GM13976 (cell line): ENCODE measurements at places on chromosomes 1 and 21.
A peak's percentile ranks its signal among the peaks of the same experiment; 100 is the strongest.

DNA sequence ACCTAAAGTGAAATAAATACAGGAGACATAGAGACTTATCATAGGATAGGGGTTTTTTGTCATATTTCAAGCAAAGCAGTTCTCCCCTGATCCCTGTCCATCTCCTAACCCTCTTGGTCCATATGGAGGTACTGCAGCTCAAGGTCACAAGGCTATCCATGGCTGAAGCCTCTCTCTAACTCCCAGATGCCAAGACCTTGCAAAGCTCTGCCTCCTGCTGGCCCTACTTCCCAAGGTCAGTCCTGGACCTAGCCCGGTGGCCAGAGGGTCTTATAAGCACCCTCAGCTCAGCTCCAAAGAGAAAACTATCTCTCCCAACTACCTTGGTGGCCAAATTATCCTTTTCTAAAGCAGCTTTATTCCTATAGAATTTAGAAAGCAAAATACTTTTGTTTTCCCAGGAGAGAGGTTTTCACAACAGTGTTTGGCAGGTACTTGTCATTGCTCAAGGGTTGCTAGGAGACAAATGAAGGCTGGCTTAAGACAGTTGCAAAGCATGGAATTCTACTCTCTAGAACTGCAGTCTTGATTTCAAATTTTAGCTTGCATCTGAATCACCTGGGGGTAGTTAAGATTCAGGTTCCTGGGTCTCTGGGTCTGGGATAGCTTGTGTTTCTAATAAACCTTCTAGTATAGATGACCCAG is 121.5 kb downstream of the XCL2 start:
- no peak for DNase-seq

- DNase-seq = no peak
Measured at GRCh38 chr21:43634618-43635017, 24.7 kb downstream of the HSF2BP start.

DNA sequence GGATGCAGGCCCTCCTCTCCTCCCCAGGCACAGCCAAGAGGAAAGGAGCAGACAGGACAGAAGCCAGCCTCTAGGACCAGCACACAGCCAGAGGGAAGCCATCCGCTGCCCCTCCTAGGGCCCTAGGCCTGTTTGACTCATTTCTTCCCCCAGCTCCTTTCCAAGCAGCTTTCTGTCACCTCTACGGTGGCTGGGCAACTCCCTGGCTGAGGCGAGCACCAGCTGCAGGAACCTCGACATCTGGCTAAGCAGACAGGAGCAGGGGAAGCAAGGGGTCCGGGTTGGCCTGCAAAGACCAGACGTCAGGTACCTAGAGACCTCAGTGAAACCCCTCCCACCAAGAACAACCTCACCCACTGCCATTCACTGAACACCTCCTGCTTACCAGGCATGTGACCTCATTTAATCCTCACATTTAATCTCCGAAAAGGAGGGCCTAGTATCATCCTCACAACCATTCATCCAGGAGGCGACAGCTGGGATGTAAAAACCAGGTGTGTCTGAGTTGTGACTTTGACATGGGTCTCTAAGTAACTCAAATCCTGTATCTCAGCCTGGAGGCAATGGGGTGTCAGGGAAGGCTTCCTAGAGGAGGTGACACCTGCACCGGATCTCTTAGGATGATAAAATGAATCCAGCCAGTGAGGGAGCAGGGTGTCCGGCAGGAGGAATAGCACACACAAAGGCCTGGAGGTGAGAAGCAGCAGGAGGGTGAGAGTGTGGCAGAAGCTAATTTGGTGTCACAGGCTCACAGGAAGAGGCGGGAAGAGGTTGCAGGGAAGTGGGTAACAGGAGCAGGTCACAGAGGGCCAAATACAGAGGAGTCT is 5.9 kb downstream of the LRP8 start:
- DNase-seq = no peak

DNA sequence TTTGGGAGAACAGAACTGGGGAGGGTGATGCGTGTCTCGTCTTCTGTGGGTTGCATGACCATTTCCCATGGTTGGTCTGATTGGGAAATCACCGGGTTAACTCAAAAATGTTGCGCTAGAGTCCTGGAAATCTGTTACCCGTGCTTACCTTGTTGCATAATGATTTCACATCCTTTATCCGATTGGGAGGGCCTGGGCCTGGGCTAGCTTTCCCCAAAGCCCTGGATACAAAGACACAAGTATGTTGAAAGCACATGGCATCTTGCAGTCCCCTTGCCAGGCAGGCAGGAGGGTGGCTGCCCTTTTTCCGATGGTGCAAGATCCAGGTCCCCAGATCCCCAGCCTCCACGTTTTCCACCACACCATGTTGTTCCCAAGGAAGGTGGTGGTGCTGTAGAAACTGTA is 582 bp downstream of the TRPM2 start:
- no peak for DNase-seq

DNA sequence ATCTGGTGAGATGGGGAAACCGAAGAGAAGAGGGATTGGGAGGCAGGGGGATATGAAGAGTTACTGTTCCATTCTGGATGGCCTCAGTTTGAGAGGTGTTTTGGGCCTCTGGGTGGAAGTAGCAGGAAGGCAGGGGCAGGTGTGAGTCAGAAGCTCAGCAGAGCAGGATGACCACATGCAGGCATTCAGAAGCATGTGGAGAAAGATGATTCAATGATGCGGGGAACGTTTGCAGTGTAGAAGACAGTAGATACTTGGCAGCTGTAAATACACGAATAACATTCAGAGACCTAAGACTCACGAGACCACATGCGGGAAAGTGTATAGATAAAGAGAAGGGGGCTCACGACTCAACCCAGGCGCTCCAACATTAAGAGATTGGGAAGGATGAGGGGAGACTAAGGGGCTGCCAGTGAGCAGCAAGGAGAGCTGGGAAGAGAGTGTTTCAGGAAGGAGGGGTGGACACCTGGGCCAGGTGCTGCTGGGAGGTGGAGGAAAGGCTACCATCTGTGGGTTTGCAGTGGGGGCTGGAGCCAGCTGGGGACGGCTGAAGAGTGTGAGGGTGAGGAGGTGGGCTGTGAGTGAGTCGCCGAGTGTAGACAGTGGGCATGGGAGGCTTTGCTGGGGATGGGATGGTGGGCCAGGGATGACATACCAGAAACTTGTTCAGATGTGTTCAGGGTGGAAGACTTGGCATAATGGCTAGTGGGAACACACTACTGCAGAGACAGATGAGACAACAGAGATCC is 5.8 kb upstream of the EPS8L3 start:
- DNase-seq = no peak

DNA sequence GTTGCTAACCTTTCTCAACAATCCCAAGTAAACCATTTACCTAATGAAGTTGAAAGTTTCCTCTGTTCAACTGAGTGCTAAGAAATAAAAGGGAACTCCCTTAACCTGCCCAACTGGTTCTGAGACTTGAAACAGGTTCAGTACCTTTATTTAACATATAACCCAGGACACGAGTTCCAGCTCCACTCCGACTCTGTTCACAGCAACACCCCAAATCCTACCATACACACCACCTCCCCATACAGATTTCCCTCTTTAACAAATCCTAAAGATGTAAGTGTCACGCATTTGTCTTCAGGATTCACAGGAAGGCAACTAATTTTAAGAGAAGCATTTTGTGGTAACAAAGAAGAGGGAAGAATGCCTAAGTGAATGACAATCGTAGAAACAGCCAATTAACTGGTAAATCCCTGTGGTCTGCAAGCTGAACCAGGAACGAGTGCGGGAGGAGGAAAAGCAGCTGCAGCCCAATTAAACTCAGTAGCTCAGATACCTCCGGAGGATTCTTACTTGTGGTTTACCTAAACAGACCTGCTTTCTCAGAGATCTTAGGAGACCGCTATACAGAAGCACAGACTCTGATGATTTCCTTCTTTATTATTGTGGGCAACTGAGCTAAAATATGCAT is 134.5 kb upstream of the MAGI3 start:
- DNase-seq = no peak

- no peak for DNase-seq
Measured at GRCh38 chr21:43790010-43790524, 690 bp downstream of the RRP1 start.

GRCh38 chr21:46597031-46597430 is 7.9 kb downstream of the S100B start:
- DNase-seq = peak; percentile 23

DNA sequence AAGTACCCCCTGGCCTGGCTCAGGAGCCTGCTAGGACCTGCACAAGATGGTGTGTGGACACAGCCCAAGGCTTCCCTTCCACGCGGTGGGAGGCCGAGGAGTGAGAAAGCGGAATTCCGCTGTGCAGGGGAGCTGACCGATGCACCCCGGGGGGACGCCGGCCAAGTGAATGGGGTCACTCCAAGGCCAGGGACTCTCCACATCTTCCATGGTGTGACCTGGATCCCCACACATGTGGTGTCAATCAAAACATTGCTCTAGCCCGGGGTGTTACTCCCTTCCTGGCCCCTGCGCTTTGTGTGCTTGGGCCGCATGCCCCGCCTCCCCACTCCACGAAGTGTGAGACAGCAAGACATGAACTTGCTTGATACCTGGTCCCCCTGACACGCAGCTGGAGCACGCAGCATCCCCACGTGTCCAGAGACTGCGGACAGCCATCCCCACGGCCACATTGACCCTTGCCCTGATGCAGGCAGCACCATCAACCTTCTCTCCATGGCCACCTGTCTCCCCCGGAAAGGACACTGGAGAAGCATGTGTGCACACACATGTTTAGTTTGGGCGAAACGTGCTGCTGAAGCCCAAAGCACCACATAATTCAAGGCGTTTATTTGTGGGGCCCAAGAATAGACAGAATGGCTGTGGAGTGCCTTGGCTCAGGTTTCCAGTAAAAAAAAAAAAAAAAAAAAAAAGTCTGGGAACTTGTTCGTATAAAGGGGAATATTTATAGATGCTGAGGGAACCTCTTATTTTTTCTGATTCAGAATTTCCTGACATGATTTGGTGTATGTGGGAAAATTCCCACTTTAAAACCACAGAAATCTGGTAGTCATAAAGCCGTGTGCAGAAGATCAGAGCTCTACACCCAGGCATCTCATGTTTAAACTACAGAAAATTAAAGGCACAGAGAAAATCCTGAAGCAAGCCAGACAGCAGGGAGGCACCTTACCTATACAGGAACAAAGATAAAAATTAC is 171.7 kb downstream of the HUNK start:
- DNase-seq = no peak
